ENCODE measurements at places on chromosomes 3 and 15. TPM values are rescaled to one million over a fixed set of nuclear protein-coding genes. Genes with fewer than 3 reads are reported as not detected.

GRCh38 chr3:45952456-45952855 is 9.2 kb downstream of the CXCR6 start:
- peaks cover 22% of the 10 kb centered on the region for H3K4me1 ChIP-seq
- H3K27me3 ChIP-seq, result no peaks in the 10 kb centered on the region
- DNase-seq, result no peak
- no peak overlapping the region for H3K27ac ChIP-seq
- no peak overlapping the region for H3K4me3 ChIP-seq

Gene DNAH12
- not detected for total RNA-seq

GRCh38 chr15:38247336-38247735 is 5.3 kb upstream of the SPRED1 start:
- no peak overlapping the region for H3K27ac ChIP-seq
- peaks cover 15% of the 10 kb centered on the region for H3K4me1 ChIP-seq
- H3K36me3 ChIP-seq, result peaks cover 1% of the 10 kb centered on the region
- H3K4me3 ChIP-seq, result no peak overlapping the region
- DNase-seq, result no peak
- no peaks in the 10 kb centered on the region for H3K27me3 ChIP-seq

DNA sequence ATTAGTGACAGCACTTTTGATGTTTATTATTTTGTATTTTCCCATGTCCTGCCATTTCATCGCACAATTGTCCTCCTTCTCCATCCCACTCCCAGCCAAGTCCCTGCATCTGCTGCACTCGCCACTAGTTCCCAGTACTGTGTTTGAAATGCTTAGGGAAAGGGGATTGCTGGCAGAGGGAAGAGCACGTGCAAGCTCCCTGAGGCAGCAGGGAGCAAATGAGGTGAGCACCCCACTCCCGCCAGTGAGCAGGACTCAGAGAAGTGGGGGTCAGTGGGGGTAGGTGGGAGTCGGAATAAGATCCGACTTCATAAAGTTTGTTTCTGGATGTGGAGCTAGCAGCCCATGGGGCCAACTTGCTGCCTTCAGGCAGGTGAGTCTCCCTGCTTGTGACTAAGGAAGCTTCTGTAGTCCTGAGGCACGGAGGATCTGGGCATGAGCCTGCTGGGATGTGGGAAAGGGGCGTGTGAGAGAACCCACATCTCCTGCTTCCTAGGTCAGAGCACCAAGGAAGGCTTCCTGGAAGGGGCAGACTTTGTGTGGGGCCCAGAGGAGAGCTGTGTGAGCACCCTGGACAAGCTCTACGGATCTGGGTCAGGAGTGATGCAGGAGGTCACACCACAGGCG is 99.7 kb upstream of the TLE3 start:
- H3K27ac ChIP-seq, result no peak overlapping the region
- no peak for DNase-seq
- no peaks in the 10 kb centered on the region for H3K27me3 ChIP-seq
- no peaks in the 10 kb centered on the region for H3K36me3 ChIP-seq
- H3K4me3 ChIP-seq, result no peak overlapping the region

Data from SJSA1 (cell line).